ENCODE measurements at places on chromosomes 7 and 10.

- no peak for DNase-seq
These were observed 111.0 kb downstream of the SMURF1 start for GRCh38 chr7:99032928-99033327.

- no peak for DNase-seq
These were observed 108.0 kb downstream of the UNCX start for GRCh38 chr7:1340461-1341360.

- DNase-seq = peak; percentile 95
These were observed 91.3 kb downstream of the AVL9 start for GRCh38 chr7:32586291-32587221.

DNA sequence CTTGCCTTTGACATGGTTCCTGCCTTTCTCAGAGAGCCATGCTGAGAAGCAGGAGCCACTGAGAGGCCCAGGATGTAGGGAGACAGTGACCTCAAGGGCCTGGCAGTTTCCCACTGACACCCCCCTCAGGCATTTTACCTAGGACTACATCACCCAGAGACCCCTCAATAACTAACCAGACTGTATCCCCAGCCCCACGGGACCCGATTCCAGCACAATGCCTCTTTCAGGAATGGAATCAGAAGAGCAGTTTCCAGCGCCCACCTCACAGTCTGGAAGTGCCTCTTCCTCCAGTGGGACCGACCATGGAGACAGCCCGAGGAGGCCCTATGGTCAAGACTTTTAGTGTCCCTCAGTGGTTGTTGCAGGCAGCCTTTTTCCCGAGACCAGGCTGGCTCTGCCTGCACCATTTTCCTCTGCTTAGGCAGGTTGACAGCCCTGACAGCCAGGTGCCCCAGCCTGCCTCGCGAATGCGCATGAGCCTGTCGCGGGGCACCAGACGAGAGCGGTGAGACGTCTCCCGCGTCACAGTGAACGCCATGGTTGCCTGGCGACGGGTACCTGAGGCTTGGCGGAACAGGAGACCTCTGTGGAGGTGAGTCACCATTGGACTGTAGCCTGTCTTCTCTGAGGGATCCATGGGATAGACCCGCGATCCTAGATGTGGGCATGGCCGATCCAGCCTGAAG, 28.4 kb upstream of the ZNF273 start:
- no peak for DNase-seq

GRCh38 chr10:74384615-74385183, 233.7 kb downstream of the ADK start:
- DNase-seq = no peak

- peak; percentile 27 for DNase-seq
These were observed 71.7 kb downstream of the ARL4A start for GRCh38 chr7:12759151-12759550.

DNA sequence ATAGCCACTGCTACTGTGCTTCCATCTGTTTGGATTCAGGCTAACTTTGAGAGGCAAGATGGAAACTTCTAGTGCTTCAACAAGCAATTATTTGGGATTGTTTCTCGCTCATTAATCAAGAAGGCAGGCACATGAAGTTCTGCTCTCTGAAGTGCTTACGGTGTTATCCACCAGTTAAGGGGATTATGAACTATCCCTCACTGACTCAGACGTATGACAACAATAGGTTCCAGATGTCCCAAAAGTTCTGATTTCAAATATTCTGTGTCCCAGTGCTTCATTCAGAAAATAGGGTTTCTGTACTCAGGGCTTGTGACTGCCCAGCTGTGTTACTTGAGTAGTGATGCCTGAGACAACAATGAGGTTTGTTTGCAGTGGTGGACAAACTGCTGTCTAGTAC, 81.0 kb downstream of the HACD1 start:
- no peak for DNase-seq

DNA sequence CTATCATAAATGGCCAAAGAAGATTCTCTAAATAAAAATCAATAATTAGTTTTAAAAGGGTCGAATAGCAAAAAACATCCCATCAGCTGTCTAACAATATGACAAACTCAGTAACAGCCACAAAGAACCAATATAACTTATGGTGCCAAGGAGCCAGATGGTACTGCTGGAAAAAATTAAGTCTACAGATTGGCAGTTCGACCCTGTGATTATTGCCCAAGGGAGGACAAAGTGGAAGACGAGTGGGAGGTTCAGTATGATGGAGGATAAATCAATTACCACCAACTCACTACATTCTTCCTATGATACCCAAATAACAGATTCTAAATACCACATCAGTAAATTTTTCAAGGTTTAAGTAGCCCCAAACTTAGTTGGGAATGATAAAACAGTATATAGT, 49.0 kb downstream of the SKAP2 start:
- DNase-seq = no peak

- peak; percentile 10 for DNase-seq
These were observed 184.7 kb downstream of the DGKB start for GRCh38 chr7:14717816-14718215.

DNA sequence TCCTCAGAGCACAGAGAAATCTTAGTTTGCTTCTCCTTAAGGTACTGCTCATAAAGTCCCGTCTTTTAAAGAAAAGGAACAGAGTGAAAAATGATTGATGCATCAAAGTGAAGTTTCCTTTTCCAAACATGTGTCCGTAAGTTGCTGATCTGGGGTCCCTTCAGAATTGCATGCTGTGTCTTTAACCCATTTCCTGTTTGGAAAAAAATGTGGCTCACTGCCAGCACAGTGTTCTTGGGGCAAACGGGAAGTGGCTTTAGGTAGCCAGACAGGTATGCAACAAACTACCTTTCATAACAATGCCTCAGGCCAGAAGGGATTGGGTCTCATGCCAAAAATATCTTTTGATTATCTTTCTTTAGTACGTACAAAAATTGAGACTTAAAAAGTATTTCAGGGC, 50.9 kb downstream of the TFAM start:
- peak; percentile 21 for DNase-seq

DNA sequence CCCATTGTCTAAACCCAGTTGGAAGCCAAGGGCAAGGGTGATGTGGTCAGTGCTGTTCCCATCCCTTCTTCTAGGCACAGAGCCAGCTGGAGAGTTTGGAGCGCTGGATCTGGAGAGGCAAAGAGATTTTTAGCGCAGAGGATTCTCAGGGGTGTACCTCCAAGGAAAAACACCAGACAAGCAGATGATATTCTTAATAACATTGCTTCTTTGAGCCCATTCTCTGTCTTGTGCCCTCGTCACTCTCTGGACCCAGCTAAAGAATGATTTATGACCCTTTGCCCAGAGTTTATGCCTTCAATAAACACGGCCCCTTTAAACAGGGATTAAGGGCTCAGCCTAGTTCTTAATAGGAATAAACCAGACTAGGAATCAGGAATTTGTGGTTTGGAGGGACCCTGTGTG, 4.7 kb upstream of the HIP1 start:
- peak; percentile 66 for DNase-seq

DNA sequence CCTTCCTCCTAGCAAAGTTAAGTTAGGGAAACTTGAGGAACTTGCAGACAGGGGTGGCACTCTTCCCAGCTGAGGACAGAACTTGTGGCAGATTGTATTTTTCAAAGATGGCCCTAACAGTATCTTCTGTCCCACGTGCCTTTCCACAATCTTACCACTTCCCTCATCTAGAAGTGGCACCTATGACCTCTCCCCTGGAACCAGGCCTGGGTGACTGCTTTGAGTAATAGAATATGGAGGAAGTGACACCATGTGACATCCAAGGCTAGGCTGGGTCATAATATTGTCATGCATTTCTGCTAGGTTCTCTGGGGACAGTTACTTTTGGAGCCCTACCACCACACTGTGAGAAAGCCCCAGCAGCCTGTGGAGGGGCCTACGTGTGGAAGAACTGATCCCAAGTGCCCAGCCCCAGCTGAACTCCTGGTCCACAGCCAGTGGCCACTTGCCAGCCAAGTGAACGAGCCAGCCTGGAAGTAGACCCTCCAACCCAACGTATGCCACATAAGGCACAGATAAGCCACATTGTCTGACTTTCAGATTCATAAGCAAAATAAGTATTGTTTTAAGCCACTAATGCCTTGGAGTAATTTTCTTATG, 193.7 kb downstream of the PTPN20 start:
- no peak for DNase-seq

- DNase-seq = no peak
These were observed 61.0 kb downstream of the DOCK4 start for GRCh38 chr7:112145206-112145605.

DNA sequence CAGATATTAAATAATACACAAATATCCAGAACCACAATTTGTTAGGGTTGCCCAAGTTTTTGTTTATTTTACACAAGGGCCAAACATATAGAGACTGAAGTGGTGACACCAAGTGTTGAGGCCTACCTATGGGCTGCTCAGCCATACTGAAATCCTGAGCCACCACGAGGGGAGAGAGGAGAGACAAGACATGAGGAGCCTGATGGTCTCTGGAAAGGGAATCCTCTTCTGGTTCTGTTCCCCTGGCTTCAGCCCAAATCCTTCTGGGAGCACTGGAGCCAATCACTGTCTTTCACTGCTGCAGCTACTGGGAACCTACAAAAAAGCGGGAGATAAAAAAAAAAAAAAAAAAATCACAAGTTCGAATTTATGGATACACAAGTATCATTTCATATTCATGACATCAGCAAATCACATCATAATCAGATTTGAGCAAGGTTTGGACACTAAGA, 1.9 kb downstream of the SKIDA1 start:
- DNase-seq = no peak

GRCh38 chr10:74433595-74433956, 282.6 kb downstream of the ADK start:
- DNase-seq = no peak

- no peak for DNase-seq
These were observed 74.8 kb upstream of the SVIL start for GRCh38 chr10:29709484-29710002.

Data from amniotic epithelial cell (primary cell).